ENCODE measurements at places on chromosomes 16 and 17. TPM values are rescaled to one million over a fixed set of nuclear protein-coding genes. Genes with fewer than 3 reads are reported as not detected.

The BRICD5 gene
- 5.2 TPM for total RNA-seq

The PRKCB gene
- total RNA-seq = not detected

The KRT24 gene
- total RNA-seq = not detected

The MYH13 gene
- not detected for total RNA-seq

The NHLRC4 gene
- not detected for total RNA-seq

The PCTP gene
- 11.9 TPM for total RNA-seq

The SLC9A5 gene
- total RNA-seq = 0.40 TPM

The RHBDL1 gene
- 3.0 TPM for total RNA-seq

The TP53TG3D gene
- not detected for total RNA-seq

The JPH3 gene
- not detected for total RNA-seq

The GRAPL gene
- total RNA-seq = not detected

The KRT36 gene
- total RNA-seq = not detected

The ADAM11 gene
- 0.16 TPM for total RNA-seq

The DNAH9 gene
- 0.44 TPM for total RNA-seq

The BAIAP2 gene
- total RNA-seq = 46.4 TPM

The HASPIN gene
- 6.4 TPM for total RNA-seq
